Mesangial cell (primary cell): ENCODE measurements at places on chromosomes 7 and 10. TPM values are rescaled to one million over a fixed set of nuclear protein-coding genes. Genes with fewer than 3 reads are reported as not detected.

PLEKHA8 gene
- 4.6 and 4.9 TPM in 2 replicates for total RNA-seq

KIF5B gene
- 45.8 and 73.7 TPM in 2 replicates for total RNA-seq

CCDC186 gene
- total RNA-seq = 3.6 and 4.3 TPM in 2 replicates

ASB10 gene
- total RNA-seq = not detected in 2 replicates

KIF11 gene
- total RNA-seq = 2.2 and 34.2 TPM in 2 replicates

MLXIPL gene
- 0.25 TPM in 1 of 2 replicates, not detected in the other for total RNA-seq

ELN gene
- total RNA-seq = 0.38 TPM in 1 of 2 replicates, not detected in the other

NPFFR1 gene
- under 0.01 and 0.13 TPM in 2 replicates for total RNA-seq

ZNF239 gene
- 3.2 and 3.7 TPM in 2 replicates for total RNA-seq

NEBL gene
- 0.33 and 3.3 TPM in 2 replicates for total RNA-seq

EPHB4 gene
- 52.1 and 61.9 TPM in 2 replicates for total RNA-seq

SLK gene
- 11.0 and 12.1 TPM in 2 replicates for total RNA-seq

HOXA9 gene
- 87.0 and 98.1 TPM in 2 replicates for total RNA-seq

GCC1 gene
- 12.9 and 13.4 TPM in 2 replicates for total RNA-seq

GRM8 gene
- under 0.01 TPM in 1 of 2 replicates, not detected in the other for total RNA-seq

SLC26A5 gene
- not detected in 2 replicates for total RNA-seq

PLEKHS1 gene
- total RNA-seq = not detected in 2 replicates

HKDC1 gene
- 25.1 and 53.5 TPM in 2 replicates for total RNA-seq

ADRB1 gene
- not detected in 2 replicates for total RNA-seq

CUBN gene
- 0.16 and 0.25 TPM in 2 replicates for total RNA-seq

RAMP3 gene
- not detected in 2 replicates for total RNA-seq

AGMO gene
- 0.13 TPM in 1 of 2 replicates, not detected in the other for total RNA-seq

FKBP9 gene
- total RNA-seq = 91.4 and 175 TPM in 2 replicates

HNRNPF gene
- 174 and 213 TPM in 2 replicates for total RNA-seq

CHN2 gene
- 0.33 and 1.0 TPM in 2 replicates for total RNA-seq

FKBP6 gene
- 0.16 TPM in 1 of 2 replicates, not detected in the other for total RNA-seq

CELF2 gene
- total RNA-seq = 12.4 and 15.2 TPM in 2 replicates

ECHDC3 gene
- 22.2 and 26.7 TPM in 2 replicates for total RNA-seq

GARS1 gene
- 273 and 306 TPM in 2 replicates for total RNA-seq

NPY4R2 gene
- 1.0 and 2.0 TPM in 2 replicates for total RNA-seq

ANXA8L1 gene
- 4.2 and 5.3 TPM in 2 replicates for total RNA-seq

GALNT17 gene
- total RNA-seq = under 0.01 and 0.13 TPM in 2 replicates

WEE2 gene
- not detected in 2 replicates for total RNA-seq

IQUB gene
- 0.33 and 0.89 TPM in 2 replicates for total RNA-seq

KCNIP2 gene
- total RNA-seq = under 0.01 and 0.51 TPM in 2 replicates

TMEM196 gene
- total RNA-seq = under 0.01 and 0.13 TPM in 2 replicates

FZD1 gene
- 5.9 and 15.8 TPM in 2 replicates for total RNA-seq
